Suprapubic skin (tissue), 4 donors: ENCODE measurements at places on chromosomes 4 and X.

- DNase-seq: no peak
- H3K4me3 ChIP-seq: no peak overlapping the region
- H3K4me1 ChIP-seq: peaks cover 2% of the 10 kb centered on the region
- no peaks in the 10 kb centered on the region for H3K36me3 ChIP-seq
- no peak overlapping the region for H3K27ac ChIP-seq
- no peaks in the 10 kb centered on the region for H3K27me3 ChIP-seq
Measured at GRCh38 chr4:52102587-52102986, 51.5 kb downstream of the SPATA18 start.

GRCh38 chr4:84917869-84918600 lies 48.5 kb downstream of the WDFY3 start:
- H3K36me3 ChIP-seq: peaks cover 11% of the 10 kb centered on the region
- H3K27me3 ChIP-seq: no peaks in the 10 kb centered on the region
- no peak overlapping the region for H3K4me3 ChIP-seq
- H3K4me1 ChIP-seq: peaks cover 34% of the 10 kb centered on the region
- no peak for DNase-seq

DNA sequence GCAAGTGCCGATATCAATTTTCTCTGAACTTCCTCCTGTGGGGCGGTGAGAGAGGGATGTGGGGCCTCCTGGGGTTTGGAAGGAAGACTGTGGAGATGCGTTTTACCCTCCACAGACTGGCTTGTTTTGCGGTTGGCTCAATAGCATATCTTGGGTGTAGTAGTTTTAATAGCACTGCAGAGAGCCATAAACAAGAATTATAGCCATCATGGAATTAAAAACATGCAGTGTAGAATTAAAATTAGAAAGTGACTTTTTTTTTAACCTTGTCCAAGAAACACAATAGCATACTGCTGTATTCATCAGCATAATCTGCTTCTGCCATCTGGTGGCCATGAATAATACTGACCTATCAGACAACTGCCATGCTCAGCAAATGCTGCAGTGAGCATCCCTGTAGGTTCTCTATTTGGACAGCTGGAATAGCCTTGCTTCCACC lies 47.3 kb upstream of the SCML1 start:
- no peak for DNase-seq
- no peaks in the 10 kb centered on the region for H3K27me3 ChIP-seq
- no peak overlapping the region for H3K4me3 ChIP-seq
- H3K27ac ChIP-seq: no peak overlapping the region

DNA sequence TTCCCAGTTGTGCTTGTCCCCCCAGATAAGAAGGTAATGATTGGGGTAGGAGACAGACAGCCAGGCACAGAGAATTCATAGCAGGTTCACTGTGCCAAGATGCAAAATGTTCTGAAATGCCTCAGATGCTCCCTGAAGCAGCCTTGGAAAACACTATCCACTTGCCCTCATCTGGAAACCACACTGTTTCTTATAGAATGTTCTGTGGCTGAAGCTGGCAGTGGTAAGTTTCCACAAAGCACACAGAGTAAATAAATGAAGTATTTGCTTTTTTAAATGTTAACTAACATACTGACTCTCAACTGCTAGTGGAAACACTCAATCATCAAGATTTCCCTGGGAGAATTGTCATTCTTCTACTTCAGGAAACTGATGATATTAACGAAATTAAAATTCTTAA lies 311.4 kb downstream of the PRDM5 start:
- H3K36me3 ChIP-seq: no peaks in the 10 kb centered on the region
- H3K27me3 ChIP-seq: no peaks in the 10 kb centered on the region
- H3K27ac ChIP-seq: no peak overlapping the region
- H3K4me3 ChIP-seq: no peak overlapping the region
- no peaks in the 10 kb centered on the region for H3K4me1 ChIP-seq
- DNase-seq: no peak

GRCh38 chr4:96519291-96519690 lies 679.4 kb downstream of the PDHA2 start:
- no peaks in the 10 kb centered on the region for H3K27me3 ChIP-seq
- H3K4me3 ChIP-seq: no peak overlapping the region
- no peaks in the 10 kb centered on the region for H3K4me1 ChIP-seq
- no peaks in the 10 kb centered on the region for H3K36me3 ChIP-seq

GRCh38 chr4:6469898-6470501 lies 2.4 kb downstream of the PPP2R2C start:
- no peak overlapping the region for H3K27ac ChIP-seq
- peaks cover 37% of the 10 kb centered on the region for H3K4me1 ChIP-seq

- DNase-seq: no peak
- no peaks in the 10 kb centered on the region for H3K27me3 ChIP-seq
- H3K27ac ChIP-seq: no peak overlapping the region
- no peaks in the 10 kb centered on the region for H3K4me1 ChIP-seq
- no peak overlapping the region for H3K4me3 ChIP-seq
Measured at GRCh38 chrX:19555236-19555635, 39.9 kb upstream of the MAP3K15 start.

DNA sequence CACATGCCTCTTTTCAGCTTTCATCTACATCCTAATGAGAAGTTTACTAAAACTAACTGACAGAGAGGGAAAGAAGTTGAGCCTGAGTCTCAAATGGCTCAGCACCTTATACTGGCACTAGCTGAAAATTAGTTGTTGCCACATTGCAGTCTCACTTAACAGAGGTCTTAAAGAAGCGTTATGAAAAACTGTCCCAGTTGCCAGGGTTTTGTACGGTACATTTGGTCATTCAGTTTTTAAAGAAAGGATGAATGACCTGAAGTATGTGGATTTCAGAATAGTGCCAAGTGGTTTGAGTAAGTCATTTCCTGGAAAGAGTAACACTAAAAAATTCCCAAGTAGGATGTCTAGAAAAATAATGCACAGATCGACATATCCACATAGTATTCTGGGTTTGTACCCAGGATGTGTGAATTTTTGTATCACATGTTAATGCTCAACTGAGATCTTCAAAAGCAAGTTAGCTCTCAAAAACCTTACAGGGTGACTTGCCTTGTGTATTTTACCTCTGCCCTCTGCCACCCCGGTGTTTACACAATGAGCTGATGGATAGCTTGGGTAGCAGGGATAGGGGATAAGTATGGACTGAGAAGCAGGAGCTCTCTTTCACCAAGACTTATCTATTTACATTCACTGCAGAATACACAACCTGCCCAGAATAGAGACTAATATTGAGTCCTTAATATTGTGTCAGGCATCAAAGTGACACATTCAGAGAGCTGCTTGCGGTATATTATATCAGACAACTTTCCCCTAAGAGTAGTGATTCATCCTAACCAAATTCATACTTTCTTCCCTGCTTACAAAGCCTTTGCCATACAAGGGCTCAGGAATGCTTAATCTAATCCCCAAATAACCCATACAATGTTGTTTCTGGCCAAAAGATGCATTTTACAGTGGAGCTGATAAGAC lies 1075.7 kb upstream of the PABPC4L start:
- no peaks in the 10 kb centered on the region for H3K36me3 ChIP-seq
- H3K27ac ChIP-seq: no peak overlapping the region
- no peaks in the 10 kb centered on the region for H3K4me1 ChIP-seq
